ENCODE measurements at places on chromosomes 2 and 18.

GRCh38 chr2:163077241-163077640 lies 238.7 kb upstream of the KCNH7 start:
- no peak for DNase-seq

DNA sequence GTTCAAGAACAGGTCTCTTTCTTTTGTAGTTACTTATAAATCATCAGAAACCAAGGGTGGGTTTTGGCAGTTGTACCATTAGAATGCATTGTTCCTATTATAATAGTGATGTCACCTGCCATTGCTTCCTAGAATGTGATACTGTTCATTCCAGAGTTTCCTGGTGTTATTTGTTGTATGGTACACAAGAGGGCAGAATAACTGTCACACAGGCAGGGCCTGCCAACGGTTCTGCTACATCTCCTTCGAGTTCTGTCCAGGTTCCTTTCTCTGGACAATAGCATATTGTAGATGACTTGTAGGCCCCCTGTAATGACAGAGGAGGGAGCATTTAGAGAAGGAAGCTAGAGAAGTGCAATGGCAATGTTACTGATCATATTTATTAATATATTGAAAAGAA lies 98.3 kb downstream of the KLHL14 start:
- DNase-seq: no peak

DNA sequence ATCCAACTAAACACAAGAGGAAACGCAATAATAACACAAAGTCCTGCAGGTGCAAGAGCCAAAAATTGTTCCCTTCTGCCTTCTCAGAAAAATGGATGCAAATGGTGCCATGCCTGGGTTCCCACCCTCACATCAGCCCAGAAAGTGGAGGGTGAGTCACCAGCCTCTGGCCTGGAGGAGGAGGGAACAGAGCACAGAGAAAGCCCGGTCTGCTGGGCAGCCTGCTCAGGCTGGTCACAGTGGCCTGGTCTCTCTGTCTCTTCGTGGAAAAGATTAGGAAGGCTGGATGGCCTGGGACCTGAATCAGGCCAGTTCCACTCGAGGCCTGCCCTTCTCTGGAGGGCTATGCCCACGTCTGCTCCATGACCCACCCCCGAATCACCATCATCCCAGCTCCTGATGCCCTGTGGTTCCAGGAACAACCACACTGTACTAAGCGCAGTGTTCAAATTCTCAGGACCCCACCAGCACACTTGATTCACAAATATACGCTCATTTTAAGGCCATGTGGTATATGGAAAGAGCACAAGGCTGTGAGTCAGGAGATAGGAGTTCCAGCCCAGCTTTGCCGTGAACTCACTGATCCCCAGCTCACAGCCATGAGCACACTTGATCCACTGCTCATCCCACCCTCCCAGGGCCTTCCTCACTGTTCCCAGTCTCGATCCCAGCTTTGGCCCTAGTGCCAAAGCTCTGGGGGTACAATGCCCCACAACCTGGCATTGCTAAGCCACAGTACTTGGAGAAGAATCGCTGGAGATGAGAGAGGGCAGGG lies 82.1 kb downstream of the ZBTB7C start:
- DNase-seq: no peak

- DNase-seq: no peak
Measured at GRCh38 chr2:15302154-15302553, 259.0 kb downstream of the NBAS start.

DNA sequence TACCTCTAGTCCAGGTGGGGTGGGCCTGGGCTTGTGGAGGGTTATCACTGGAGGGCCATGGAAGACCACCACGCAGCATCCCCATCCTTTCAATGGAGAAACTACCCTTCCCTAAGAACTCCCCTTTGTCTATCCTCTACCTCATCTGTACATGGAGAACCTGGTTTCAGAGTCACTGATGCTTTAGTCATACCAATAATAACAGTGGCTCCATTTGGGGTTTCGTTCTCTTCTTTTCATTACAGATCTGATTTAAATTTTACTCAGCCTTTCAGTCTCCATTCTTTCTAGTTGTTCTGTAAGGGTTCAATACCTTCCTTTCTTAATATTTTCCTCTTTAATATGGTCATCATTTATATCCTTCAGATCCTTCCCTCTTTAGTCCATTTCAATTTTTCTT lies 54.6 kb upstream of the ZFP36L2 start:
- DNase-seq: no peak

GRCh38 chr2:36173760-36174404 lies 181.7 kb upstream of the CRIM1 start:
- no peak for DNase-seq

DNA sequence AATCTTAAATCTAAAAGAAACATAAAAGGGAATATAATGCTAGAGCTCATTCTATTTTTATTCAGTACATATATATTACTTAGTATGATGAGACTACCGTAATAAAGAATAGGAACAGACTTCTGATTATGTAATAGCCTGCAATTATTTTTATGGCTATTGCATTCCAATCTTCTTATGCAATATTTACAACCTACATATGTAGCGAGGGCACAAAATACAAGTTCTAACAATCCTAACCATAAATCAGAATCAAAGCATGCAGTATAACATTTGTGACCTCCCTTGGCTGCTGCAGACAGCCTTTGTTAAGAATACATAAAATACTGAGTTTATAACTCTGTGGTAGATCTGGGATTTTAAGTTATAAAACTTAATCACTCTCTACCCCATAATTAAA lies 177.6 kb downstream of the BABAM2 start:
- no peak for DNase-seq

DNA sequence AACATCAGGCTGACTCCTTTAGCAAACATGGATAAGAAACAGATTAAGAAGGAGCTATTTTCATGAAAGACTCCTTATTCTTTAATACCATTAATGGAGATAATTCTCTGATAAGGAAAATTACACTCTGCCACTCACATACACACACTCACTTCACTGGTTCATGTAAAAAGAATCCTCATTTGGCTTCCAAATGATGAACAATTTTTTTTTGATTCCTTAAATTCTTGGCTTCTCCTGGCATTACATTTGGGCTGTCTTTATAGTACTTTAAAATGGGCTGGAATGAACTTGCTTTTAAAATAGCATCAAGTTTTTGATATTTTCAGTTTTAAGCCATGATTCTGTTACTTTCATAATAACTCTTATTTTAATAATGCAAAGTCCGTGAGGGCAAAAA lies 328.6 kb downstream of the SLC8A1 start:
- no peak for DNase-seq

- peak; percentile 15 for DNase-seq
Measured at GRCh38 chr2:39991298-39991697, 212.2 kb upstream of the THUMPD2 start.

- DNase-seq: no peak
Measured at GRCh38 chr2:85330839-85331636, 3.2 kb upstream of the TGOLN2 start.

GRCh38 chr2:151002959-151003600 lies 258.6 kb downstream of the RBM43 start:
- DNase-seq: no peak

DNA sequence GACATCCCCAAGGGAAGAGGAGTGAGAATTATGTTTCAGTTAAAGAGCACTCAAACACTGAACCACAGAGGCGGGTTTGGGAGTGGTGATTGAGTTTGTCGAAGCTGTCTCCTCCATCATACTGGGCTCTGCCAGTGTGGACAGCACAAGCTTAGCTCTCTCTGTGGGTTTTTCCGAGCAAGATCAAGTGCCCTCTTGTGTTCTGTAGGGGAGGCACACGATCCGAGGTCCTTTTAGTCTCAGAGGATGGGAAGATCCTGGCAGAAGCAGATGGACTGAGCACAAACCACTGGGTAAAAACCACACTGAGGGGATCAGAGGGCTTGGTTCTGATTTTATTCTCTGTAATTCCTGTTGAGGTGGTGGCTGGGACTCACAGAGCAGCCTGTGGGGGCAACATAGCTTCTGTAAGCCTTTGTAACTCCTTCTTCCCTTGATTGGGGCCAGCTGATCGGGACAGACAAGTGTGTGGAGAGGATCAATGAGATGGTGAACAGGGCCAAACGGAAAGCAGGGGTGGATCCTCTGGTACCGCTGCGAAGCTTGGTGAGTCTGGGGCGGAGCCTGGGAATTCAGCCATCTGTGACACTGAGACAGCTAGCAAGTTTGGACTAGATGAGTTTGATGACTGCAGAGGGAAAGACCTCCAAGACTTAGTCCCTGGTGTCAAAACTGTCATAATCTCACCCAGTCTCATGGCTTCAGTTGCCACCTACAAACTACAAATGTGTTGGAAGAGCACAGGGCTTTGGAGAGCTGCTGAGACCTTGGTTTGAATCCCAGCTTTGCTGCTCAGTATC lies 2.0 kb downstream of the NAGK start:
- peak; percentile 7 for DNase-seq

- DNase-seq: no peak
Measured at GRCh38 chr2:155377931-155378444, 679.5 kb downstream of the KCNJ3 start.

DNA sequence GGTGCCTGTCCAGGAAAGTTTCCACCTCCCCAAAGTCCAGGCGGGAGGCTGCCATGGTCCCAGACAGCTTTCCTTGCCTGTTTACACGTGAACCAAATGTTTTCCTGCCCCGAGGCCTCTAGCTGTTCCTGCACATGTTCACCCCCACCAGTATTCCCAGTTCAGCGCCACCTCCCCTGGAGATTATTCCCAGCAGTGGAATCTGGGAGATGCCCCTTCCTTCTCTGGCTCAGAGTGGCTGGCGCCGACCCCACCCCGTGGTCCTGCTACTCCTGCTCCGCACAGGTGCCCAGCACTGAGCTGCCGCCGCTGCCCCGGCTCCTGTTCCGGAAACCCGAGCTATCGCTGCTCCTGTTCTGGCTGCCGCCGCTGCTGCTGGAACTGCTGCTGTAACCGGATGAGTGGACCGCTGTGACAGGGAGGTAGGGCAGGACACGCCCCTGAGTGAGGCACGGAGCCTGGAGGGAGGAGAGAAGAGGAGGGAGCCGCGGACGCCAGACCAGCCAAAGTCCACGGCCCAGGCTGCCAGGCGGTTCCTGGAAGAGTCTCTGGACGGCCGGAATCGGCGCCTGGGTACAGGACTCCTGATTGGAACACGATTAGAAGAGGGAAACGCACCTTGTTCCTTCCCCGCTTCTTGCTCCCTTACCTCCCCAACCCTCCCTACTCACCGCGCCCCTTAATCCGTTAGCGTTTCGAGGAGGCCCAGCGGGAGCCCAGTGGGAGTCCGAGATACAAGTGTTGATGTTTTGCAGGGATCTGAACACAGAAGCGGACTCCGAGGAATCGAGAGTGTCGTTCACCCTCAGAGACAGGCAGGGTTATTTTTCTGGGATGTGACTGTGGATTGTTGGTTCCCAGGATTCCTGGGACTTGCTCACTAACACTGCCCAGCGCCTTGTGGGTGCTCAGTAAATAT lies at the start of gene PDE11A:
TSS of gene PDE11A (minus strand) at position 395 of the 919 bp plus-strand sequence. CDS start at position 55, 340 bp downstream.
- DNase-seq: peak; percentile 23

- peak; percentile 28 for DNase-seq
Measured at GRCh38 chr2:237511433-237511832, 24.4 kb downstream of the MLPH start.

DNA sequence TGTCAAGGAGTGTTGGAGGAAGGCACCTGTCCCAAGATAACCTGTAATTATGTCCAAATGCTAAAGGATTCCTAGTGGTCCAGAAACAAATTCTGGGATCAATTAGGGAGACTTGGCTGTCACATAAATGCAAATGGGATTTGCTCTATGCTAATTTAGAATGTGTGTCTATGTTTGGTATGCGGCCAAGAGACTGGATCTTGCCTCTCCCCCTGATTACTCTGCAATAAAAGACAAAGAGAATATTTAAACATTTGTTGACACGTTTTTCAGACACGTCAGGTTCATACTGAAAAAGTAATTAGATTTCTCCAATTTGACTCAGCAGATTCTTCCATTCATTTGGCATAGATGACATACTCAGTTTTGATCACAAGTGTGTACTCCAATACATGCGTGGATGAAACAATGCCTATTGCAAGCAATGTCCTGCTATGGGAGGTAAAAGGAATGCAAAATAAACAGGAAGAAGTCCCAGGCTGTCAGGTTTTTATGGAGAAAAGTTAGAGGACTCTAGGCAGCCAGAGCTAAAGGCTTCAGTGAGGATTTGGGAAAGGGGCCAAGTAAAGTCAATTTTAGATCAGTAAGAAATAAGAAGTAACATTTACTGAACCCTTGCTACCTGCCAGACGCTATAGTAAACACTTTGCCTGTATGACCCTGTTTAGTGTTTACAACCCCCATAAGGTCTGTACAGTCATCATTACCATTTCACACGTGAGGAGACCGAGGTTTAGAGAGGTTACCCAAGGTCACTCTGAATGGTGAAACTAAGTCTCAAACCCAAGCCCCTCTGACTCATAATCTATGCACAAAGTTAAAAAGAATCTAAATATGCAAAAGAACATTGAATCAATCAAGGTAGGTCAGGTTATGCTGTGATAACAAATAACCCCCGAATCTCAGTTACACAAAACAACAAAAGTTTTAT lies 7.8 kb downstream of the ANTXR1 start:
- DNase-seq: no peak

- no peak for DNase-seq
Measured at GRCh38 chr2:126381091-126381490, 274.9 kb upstream of the GYPC start.

DNA sequence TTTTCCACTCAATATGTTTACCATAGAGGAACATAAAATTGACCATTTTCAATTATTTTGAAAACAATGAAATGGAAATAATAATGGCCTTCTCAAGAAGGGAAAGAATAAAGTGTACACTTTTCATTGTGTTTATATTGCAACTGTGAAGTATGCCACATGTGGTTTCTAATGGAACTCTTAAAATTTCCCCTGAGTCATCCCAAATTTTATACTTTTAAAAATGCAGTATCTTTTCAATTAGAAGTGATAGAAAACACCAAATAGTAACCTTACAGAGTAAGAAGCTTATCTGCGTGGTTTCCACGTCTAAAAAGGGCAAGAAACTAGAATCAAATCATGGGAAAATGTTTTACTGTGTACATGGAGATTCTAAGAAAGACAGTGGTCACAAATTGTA lies 70.0 kb downstream of the SCG2 start:
- DNase-seq: no peak

GRCh38 chr2:120892967-120893667 lies 157.4 kb downstream of the GLI2 start:
- peak; percentile 8 for DNase-seq

GRCh38 chr2:37588316-37588777 lies 83.1 kb downstream of the CDC42EP3 start:
- DNase-seq: no peak

All from AG09319 (cell line).